Stimulated activated CD4-positive, alpha-beta T cell treated with anti-CD3 and anti-CD28 coated beads, Interleukin-1b, Interleukin-23, amount 100 ng/mL, for 1 hour (primary cell): ENCODE measurements at places on chromosomes 1 and 21.

- no peak for DNase-seq
Observed at GRCh38 chr1:159983681-159984080, 29.6 kb upstream of the SLAMF9 start.

- DNase-seq: no peak
Observed at GRCh38 chr1:181016563-181016962, 6.1 kb downstream of the STX6 start.

GRCh38 chr1:47783638-47784496 lies 213.3 kb downstream of the TRABD2B start:
- no peak for DNase-seq

- DNase-seq: no peak
Observed at GRCh38 chr1:198360208-198360729, 180.2 kb downstream of the ATP6V1G3 start.

DNA sequence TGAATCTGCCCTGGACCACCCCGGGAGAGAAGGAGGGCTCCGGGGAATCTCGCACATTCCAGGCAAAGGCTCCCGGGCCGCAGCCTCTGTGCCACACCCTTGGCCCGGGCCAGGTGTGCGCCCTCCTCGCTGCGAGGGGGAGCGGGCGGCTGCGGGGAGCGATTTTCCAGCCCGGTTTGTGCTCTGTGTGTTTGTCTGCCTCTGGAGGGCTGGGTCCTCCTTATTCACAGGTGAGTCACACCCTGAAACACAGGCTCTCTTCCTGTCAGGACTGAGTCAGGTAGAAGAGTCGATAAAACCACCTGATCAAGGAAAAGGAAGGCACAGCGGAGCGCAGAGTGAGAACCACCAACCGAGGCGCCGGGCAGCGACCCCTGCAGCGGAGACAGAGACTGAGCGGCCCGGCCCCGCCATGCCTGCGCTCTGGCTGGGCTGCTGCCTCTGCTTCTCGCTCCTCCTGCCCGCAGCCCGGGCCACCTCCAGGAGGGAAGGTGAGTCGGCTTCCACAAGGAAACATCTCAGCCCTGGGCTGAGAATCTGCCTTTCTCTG lies at the start of gene LAMC2:
Gene LAMC2 (plus strand): TSS at position 324 of the 550 bp plus-strand sequence. CDS start 89 bp downstream, at position 413.
- no peak for DNase-seq

DNA sequence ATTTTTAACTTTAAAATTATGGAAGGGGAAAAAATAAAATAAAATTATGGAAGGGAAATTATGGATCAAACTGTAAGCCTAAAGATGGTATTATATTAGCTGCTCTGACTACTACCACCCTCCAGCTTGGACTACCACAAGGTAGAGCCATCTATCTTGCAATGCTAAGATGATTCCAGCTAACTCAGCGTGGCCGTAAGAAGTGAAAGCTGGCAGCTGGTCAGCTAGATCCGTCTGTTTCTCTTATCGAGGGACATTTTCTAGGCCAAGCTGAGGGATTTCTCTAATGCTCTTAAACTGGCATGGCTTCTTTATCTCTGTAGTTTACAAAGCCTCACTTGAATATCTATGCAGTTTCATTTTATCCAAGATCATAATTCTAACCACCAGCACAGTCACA lies 31.5 kb downstream of the LYST start:
- no peak for DNase-seq

- no peak for DNase-seq
Observed at GRCh38 chr21:44571296-44571695, 2.2 kb upstream of the KRTAP10-4 start.

- no peak for DNase-seq
Observed at GRCh38 chr1:33374336-33375105, 53.6 kb upstream of the A3GALT2 start.

DNA sequence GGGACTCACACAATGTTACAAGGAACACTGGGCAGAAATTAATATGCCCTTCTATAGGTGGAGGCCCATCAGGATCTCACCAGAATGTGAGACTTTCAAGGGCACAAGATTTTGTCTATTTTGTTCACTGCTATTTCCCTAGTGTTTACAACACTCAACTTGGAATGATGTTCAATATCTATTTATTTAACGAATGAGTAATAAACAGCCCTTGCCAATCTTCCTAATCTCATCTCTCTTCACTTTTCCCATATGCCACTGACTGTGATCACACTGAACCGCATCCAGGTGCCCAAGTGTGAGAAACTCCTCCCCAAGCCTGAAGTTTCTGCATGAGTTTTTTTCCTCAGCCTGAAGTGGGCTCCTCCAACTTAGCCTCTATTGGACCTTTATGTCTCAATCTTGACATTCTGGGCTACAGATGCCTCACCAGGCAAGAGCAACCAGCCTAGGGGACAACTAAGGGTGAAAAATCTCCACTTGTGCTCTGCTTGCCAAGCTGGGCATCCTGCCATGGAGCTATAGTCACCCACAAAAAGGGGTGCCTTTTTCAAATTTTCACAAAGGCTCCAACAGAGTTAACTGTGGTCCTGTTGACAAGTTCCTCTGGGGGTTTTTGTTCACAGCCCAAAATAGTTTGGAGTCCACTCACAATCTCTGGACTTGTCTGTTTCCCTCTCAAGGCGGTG lies 105.6 kb downstream of the PLPP3 start:
- DNase-seq: no peak
